NCI-H524 treated with DMSO at 0.1 percent for 48 hours (cell line): ENCODE measurements at places on chromosomes 2 and 18.

GRCh38 chr2:41791523-41791922 is 256.3 kb upstream of the PKDCC start:
- no peak for DNase-seq

DNA sequence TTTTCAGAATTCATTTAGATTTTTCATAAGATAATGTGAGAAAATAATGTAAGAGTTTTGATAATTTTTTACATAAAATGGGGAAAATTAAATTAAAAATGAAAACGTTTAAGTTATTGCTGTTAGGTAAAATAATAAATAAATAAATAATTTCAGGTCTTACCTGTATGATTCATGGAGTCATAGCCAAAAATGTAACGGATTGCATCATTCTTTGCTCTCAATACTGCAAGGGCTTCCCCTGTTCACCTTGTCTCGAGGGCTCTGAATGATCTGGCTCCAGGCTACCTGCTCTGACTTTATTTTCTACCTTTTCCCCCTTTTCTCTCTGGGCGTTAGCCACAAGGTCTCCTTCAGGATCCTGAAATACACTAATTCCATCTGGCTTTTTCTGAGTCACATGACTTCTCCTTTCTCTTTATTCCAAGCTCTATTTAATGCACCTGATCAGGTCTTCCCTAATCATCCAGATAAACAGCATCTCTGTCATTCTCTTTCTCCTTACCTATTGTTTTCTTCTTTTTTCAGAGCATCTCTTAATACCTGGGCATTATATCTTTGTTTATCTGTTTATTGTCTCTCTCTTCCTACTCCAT is 30.0 kb upstream of the CFAP36 start:
- no peak for DNase-seq

DNA sequence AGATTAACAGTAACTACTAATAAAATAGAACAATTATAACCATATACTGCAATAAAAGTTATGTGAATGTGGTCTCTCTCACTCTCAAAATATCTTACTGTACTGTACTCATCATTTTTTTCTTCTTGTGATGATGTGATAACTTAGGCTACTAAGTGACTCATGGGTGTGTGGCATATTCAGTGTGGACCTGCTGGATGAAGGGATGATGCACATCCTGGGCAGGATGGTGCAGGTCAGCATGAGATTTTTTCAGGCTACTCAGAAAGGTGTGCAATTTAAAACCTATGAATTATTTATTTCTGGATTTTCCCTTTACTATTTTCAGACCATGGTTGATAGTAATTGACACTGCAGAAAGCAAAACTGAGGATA is 90.7 kb downstream of the NCKAP5 start:
- no peak for DNase-seq

DNA sequence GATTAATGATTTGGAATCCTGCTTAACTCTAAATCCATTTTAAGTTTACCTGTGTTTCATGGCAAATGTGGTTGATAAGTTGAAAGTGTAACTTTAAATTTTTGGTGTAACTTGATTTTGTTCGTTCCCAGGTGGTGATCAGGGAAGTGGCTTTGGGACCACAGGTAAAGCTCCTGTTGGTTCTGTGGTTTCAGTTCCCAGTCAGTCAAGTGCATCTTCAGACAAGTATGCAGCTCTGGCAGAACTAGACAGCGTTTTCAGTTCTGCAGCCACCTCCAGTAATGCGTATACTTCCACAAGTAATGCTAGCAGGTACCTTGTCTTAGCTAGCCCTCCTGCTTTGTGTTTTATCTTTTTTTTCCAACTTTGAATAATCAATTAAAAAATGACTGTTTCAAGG is 62.8 kb downstream of the AGFG1 start:
- no peak for DNase-seq

DNA sequence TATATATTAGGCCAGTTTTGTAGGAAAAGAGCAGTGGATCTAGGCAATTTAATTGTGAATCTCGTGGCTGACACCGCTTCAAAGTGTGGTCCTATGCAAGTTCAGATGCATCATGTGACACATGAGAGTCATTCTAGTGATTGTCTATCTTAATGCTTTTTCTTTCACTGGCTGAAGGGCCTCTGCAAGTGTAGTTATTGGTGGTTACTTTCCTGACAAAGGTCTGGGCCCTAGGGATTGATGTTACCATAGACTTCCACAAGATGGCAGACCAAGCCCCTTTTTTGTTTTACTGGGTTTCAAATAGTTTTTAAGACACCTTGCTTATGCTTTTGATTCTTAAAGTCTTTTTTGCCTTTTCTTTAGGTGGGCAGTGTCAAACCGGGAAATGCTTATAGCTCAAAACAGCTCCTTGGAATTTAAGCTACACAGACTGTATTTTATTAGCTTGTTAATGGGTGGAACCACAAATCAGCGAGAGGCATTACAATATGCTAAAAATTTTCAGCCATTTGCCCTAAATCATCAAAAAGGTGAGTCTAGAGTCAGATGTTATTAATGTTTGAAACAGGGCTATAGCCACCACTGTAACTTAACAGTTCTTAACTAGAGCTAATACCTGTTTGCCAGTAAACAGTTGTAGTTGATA is 25.9 kb downstream of the CD8A start:
- DNase-seq, result no peak

DNA sequence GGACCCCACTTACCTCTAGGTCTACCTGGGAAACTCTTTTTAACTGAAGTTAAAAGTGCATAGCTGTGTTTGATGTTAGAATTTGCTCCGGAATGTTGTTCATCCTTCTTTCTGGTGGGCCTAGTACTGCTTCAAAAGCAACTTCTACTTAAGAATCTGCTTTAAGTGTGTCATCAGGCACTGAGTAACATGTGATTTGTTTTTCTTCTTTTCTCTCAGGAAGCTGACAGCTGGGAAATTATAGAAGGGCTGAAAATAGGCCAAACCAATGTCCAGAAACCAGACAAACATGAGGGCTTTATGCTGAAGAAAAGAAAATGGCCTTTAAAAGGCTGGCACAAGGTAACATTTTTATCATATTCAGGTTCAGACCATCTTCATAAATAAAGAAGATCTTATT is 122.9 kb downstream of the PRKRA start:
- DNase-seq, result no peak

- DNase-seq, result peak; percentile 6
Observed at GRCh38 chr2:240916571-240917008, 10.5 kb downstream of the CROCC2 start.

- no peak for DNase-seq
Observed at GRCh38 chr2:166163775-166164174, 36.0 kb upstream of the SCN1A start.

GRCh38 chr2:72770879-72771461 is 54.9 kb downstream of the EXOC6B start:
- peak; percentile 4 for DNase-seq
